Neural crest cell (in vitro differentiated cells): ENCODE measurements at places on chromosomes 3 and 15. TPM values are rescaled to one million over a fixed set of nuclear protein-coding genes. Genes with fewer than 3 reads are reported as not detected.

The MORC1 gene
- total RNA-seq: not detected in 2 replicates

The FOXB1 gene
- 5.9 and 6.1 TPM in 2 replicates for total RNA-seq

The SAMMSON gene
- not detected in 2 replicates for total RNA-seq

The RARRES1 gene
- 1.4 and 2.5 TPM in 2 replicates for total RNA-seq

The GUCA1C gene
- total RNA-seq: not detected in 2 replicates

- H3K27me3 ChIP-seq: peaks cover 8% of the 10 kb centered on the region
- no peaks in the 10 kb centered on the region for H3K4me1 ChIP-seq
- no peak overlapping the region for H3K4me3 ChIP-seq
- no peak for DNase-seq
- H3K27ac ChIP-seq: no peak overlapping the region
Measured at GRCh38 chr3:184075901-184076300, 21.0 kb upstream of the HTR3E start.

DNA sequence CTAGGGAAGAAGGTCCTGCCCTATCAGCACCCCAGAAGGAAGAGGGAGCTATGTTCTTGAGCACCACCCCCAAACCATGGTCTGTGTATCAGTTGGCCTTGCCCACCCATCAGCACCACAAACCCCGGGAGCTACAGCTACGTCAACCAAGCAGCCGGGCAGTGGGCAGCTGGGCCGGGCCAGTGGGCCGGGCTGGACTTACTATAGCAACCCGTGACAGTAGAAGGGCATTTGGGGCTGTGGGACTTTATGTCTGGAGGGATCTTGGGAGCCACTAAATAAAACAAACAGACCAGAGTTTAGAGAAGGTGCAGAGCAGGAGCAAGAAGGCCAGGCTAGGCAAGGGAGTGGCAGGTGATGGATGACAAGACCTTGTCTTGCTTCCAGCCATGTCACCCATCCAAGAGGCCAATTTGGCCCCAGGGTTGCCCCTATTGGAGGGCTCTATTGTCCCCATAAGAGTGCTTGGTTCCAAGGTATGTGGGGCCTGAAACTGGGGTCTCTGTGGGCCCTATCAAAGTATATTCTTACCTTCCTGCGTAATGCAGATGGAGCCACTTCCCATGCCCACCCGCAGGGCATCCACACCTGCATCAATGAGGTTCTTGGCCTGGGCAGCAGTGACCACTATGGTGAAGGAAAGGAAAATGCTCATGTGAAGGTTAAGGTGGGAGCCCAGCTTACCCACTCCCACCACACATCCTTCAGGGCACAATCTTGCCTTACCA lies 3.2 kb downstream of the IMPDH2 start:
- peaks cover 40% of the 10 kb centered on the region for H3K4me1 ChIP-seq
- peak overlapping the region; percentile 96 for H3K4me3 ChIP-seq
- peaks cover 32% of the 10 kb centered on the region for H3K36me3 ChIP-seq
- no peak for DNase-seq
- H3K27me3 ChIP-seq: peaks cover 10% of the 10 kb centered on the region

DNA sequence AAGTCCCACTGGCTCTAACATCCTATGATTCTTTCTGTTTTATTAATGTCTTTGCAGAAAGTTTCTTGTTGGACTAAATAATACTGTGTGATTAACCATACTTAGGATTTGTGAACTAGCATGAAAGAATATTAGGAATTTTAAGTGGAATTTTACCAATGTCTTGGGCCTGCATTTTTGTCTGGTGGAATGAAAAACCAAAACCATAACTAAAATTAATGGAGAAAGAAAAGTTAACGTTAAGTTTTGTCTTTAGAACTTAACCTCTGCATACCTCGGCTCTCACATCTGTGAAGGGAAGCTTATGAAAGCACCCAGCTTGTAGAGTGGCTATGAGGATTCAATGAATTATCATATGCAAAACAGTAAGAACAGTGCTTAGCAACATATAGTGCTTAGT lies 6.5 kb downstream of the FBN1 start:
- peaks cover 14% of the 10 kb centered on the region for H3K4me1 ChIP-seq
- DNase-seq: no peak
- H3K27me3 ChIP-seq: peaks cover 4% of the 10 kb centered on the region
- no peak overlapping the region for H3K27ac ChIP-seq

- no peak overlapping the region for H3K27ac ChIP-seq
- peaks cover 14% of the 10 kb centered on the region for H3K27me3 ChIP-seq
- no peak for DNase-seq
- H3K36me3 ChIP-seq: no peaks in the 10 kb centered on the region
- no peak overlapping the region for H3K4me3 ChIP-seq
- H3K4me1 ChIP-seq: no peaks in the 10 kb centered on the region
Measured at GRCh38 chr3:44077267-44077666, 164.4 kb upstream of the TOPAZ1 start.

DNA sequence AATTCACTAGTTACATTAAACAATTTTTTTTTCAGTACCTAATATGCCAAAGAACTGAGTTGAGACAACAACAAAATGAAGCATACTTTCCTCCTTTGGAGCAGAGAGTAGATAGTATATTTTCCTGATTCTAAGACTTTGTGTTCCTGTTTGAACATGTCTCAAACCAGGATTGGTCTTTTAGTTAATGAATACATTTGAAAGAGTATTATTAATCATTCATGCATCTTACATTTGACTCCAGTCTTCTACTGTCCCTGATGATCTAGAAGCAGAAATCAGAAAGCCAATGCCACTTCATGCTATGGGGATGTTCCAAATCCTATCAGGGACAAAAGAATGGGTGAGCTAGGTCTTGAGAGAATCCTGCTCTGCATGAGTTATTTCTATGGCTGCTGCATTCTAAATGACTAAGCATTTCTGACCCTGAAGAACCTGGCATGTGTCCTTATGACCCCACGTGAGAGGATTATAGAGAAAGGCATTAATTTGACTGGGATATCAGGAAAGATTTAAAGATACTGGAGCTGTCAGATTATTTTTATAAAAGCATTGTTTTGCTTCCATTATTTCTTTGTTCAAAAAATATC lies 32.9 kb upstream of the MBNL1 start:
- DNase-seq: no peak
- H3K4me3 ChIP-seq: no peak overlapping the region
- no peaks in the 10 kb centered on the region for H3K36me3 ChIP-seq
- peaks cover 4% of the 10 kb centered on the region for H3K4me1 ChIP-seq
- no peak overlapping the region for H3K27ac ChIP-seq
- H3K27me3 ChIP-seq: no peaks in the 10 kb centered on the region
